ENCODE measurements at places on chromosomes 13 and 19. TPM values are rescaled to one million over a fixed set of nuclear protein-coding genes. Genes with fewer than 3 reads are reported as not detected.

The ZNF285 gene
- total RNA-seq, result 5.6 TPM

The RDH13 gene
- total RNA-seq, result 7.4 TPM

The NCR1 gene
- total RNA-seq, result not detected

The CEACAM3 gene
- not detected for total RNA-seq

The MBD3L3 gene
- not detected for total RNA-seq

The NDUFA7 gene
- 8.0 TPM for total RNA-seq

The PDX1 gene
- total RNA-seq, result not detected

The SYNGR4 gene
- not detected for total RNA-seq

The IZUMO2 gene
- total RNA-seq, result not detected

The LGALS4 gene
- total RNA-seq, result not detected

The LILRB2 gene
- not detected for total RNA-seq

The AP1M1 gene
- 43.7 TPM for total RNA-seq

The ZNF320 gene
- 24.2 TPM for total RNA-seq

The EEF2 gene
- total RNA-seq, result 3,788 TPM

The EXOC3L2 gene
- total RNA-seq, result not detected

The TEX101 gene
- total RNA-seq, result not detected

The CYP4F12 gene
- not detected for total RNA-seq

The RPL18A gene
- 611 TPM for total RNA-seq

The SIGLEC12 gene
- total RNA-seq, result not detected

The KLHL1 gene
- total RNA-seq, result not detected

The CYP2F1 gene
- total RNA-seq, result not detected

The FCGBP gene
- total RNA-seq, result 1.2 TPM

The RYR1 gene
- total RNA-seq, result not detected

The NLRP4 gene
- total RNA-seq, result not detected

The SUPT20H gene
- 46.6 TPM for total RNA-seq

The RAB3A gene
- 4.0 TPM for total RNA-seq

The NANOS3 gene
- not detected for total RNA-seq

The RASGRP4 gene
- not detected for total RNA-seq

The FXYD7 gene
- not detected for total RNA-seq

The LRRC8E gene
- 5.9 TPM for total RNA-seq

The ADGRE3 gene
- total RNA-seq, result not detected

The CYP2A7 gene
- not detected for total RNA-seq

The ZNF626 gene
- 32.1 TPM for total RNA-seq

The PTH2 gene
- not detected for total RNA-seq

The SIRT6 gene
- 24.6 TPM for total RNA-seq

The SBK3 gene
- total RNA-seq, result not detected

The KCNRG gene
- total RNA-seq, result 7.4 TPM

The FCAR gene
- not detected for total RNA-seq

The RLN3 gene
- total RNA-seq, result not detected

The DENND1C gene
- total RNA-seq, result not detected

The PROZ gene
- total RNA-seq, result not detected

The C1QTNF9 gene
- not detected for total RNA-seq

The ZNF439 gene
- total RNA-seq, result 8.9 TPM

The BST2 gene
- total RNA-seq, result 4.5 TPM

The RGL3 gene
- total RNA-seq, result not detected

The TMEM145 gene
- total RNA-seq, result not detected

The ITGBL1 gene
- total RNA-seq, result 6.6 TPM

The GNA15 gene
- under 0.01 TPM for total RNA-seq

The MYH14 gene
- total RNA-seq, result not detected

The RTBDN gene
- total RNA-seq, result not detected

The TRPC4 gene
- total RNA-seq, result 23.7 TPM

The LSR gene
- 0.59 TPM for total RNA-seq

The SLC17A7 gene
- not detected for total RNA-seq

All from smooth muscle cell of the umbilical artery (primary cell).